ENCODE measurements at places on chromosomes 11 and 22.

GRCh38 chr11:34614344-34615104 is 6.4 kb upstream of the EHF start:
- no peak for DNase-seq

- DNase-seq: no peak
These were observed 12.2 kb downstream of the KCTD17 start for GRCh38 chr22:37063431-37064420.

- no peak for DNase-seq
These were observed 25.4 kb upstream of the GRAMD1B start for GRCh38 chr11:123404676-123405075.

- DNase-seq: no peak
These were observed 8.5 kb upstream of the SCYL1 start for GRCh38 chr11:65516135-65516968.

- no peak for DNase-seq
These were observed 1224.8 kb downstream of the JRKL start for GRCh38 chr11:97614606-97615005.

- no peak for DNase-seq
These were observed 2.3 kb downstream of the CCDC86 start for GRCh38 chr11:60844045-60844869.

- DNase-seq: no peak
These were observed 27.0 kb downstream of the CUL5 start for GRCh38 chr11:108035690-108036089.

- no peak for DNase-seq
These were observed 22.9 kb upstream of the PAFAH1B2 start for GRCh38 chr11:117121176-117121575.

DNA sequence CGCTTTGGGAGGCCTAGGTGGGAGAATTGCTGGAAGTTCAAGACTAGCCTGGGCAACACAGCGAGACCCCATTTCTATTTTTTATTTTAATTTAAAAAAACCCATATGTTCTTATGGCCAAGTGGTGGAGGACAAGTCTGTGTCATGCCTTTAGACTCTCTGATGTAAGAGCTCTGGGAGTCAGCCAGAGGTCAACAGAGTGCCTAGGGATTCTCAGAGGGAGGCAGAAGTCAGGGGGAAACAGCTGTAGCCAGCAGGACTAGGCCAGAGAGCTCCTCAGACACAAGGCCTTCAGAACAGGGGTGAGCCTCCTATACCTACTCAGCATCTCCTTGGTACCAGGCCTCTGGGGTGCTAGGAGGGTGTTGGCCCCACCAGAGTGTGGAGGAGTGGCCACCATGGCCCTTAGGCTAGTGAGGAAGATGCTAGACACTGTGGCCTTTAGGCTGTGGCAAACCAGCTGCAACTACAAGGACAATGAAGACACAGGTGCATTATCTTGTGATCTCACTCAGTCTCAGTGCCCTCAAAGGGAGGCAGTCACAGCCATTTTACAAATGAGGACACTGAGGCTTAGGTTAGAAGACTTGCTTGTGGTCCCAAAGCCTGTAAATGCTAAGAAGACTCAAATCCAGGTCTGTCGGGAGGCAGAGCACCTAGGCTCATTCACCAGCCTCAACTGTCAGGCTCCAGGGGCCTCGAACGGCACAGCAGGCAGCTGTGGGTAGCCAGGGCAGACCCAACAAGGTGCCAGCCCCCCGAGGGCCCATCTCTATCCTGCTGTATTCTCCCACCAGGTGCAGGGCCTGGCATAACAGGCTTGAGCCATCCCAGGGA is 5.0 kb downstream of the ZP1 start:
- no peak for DNase-seq

DNA sequence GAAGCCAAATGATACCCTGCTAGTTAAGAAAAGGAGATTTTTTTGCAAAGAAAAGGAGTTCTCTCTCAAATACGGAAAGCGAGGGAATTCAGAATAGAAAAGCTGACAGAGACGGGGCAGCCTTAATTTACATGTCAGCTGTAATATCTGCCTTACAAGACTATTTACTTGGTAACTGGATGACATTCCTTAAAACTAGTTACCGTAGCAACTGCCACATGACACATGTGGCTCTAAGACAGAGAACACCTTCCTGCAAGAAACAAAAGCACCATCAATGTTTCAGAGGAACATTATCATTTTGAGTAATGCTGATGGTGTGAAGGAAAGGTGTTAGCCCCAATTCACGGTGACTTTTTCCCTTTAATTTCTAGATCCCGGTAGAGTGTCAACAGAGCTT is 222.1 kb downstream of the LRRC4C start:
- no peak for DNase-seq

- DNase-seq: no peak
These were observed 699.0 kb downstream of the ETS1 start for GRCh38 chr11:127888386-127888785.

DNA sequence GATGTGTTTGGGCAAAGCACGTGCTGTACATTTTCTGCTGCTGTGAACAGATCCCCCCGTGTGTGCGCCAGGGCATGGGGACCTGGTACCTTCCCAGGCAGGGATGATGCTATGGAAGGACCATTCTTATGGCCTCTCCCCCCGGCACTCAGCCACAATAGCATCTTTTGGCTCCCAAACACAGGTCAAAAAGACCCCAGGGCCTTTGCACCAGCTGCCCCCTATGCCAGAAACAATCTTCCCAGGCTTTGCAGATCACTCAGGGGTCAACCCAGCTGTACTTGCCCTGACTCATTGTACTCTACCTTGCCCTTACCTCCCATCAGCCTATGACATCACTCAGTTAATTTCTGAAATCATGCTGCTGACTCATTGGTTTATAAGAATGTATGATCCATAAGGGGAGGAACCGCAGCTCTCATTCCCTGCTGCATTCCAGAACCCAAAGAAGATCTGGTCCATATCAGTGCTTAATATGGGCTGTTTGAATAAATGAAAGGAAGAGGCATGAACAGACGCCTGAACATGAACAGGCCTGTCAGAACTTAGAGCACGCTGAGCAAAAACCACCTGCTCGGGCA is 100.7 kb downstream of the CELSR1 start:
- no peak for DNase-seq

DNA sequence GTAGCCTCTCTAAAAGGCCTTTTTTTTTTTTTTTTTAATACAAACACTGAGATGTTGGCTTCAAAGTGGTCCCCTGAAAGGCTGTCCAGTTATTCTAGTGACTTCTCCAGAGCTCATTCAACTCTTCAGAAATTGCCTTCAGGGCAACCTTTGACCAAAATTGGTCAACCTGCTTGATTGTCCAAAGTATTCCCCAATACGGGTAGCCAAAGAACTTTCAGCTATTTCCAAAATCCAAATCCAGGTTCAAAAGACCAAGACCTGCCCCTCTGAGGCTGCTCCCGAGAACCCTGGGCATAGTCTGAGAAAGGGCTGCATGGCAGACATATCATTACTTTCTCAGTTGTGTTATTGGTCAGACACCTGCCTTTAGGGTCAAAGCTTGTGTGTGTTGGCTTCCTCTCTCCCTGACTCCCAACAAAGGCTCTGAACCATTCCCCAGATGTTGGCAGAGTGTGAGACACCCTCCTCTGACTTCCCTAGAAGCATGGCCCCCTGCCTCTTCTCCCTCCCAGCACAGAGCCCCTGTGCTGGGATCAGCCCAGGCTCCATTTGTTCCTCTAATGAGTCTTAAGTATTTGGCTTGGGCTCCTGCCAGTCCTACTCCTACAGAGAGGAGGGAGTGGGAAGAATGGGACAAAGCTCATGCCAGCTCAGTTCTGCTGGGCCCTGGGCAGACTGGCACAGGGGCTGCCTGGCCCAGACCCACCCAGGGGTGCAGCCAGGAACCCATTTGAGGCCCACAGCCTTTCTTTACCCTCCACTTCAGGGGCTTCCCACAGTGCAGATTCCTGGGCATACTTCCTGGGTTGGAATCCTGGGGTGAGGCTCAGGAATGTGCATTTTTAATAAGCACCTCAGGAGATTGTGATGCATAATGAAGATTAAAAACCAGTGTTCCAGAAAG is 30.3 kb downstream of the TNKS1BP1 start:
- no peak for DNase-seq

GRCh38 chr11:118757876-118758399 is 33.0 kb downstream of the DDX6 start:
- no peak for DNase-seq

GRCh38 chr11:112247201-112247600 is 13.5 kb downstream of the PLET1 start:
- no peak for DNase-seq

DNA sequence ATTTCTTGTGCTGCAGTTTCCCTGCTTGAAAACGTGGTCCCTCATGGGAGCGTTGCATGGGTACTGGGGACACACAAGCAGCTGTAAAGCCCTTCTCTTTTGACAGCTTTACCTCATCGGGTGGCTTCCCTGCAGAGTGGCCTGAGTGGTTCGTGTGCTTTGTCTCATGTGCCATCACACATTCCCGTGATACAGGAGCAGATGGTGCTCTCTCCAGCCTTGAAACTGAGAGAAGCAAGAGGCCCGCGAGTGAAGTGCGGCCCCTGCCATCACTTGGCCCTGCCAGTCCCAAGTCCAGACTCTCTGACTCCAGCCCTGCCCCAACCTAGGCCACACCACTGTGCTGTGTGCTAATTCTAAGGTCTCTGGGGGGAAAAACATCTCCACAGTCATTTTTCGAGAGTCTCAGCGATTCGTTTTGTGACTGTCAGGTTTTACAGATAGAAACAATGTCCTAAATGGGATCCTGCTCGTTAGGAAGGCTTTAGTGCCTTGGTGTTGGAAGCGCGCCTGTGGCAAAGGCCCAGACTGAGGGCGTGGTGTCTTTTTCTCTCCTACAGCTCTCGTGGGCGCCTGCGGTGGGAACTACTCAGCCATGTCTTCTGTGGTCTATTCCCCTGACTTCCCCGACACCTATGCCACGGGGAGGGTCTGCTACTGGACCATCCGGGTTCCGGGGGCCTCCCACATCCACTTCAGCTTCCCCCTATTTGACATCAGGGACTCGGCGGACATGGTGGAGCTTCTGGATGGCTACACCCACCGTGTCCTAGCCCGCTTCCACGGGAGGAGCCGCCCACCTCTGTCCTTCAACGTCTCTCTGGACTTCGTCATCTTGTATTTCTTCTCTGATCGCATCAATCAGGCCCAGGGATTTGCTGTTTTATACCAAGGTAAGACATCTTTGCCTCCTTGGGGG is 64.2 kb downstream of the KREMEN1 start:
- no peak for DNase-seq

GRCh38 chr22:49010070-49010863 is 817.4 kb downstream of the BRD1 start:
- DNase-seq: no peak

GRCh38 chr11:102882389-102883024 is 7.7 kb upstream of the MMP12 start:
- DNase-seq: no peak

- DNase-seq: no peak
These were observed 321.1 kb upstream of the PLET1 start for GRCh38 chr11:112581747-112582146.

GRCh38 chr11:7604331-7604955 is 68.9 kb downstream of the CYB5R2 start:
- DNase-seq: no peak

DNA sequence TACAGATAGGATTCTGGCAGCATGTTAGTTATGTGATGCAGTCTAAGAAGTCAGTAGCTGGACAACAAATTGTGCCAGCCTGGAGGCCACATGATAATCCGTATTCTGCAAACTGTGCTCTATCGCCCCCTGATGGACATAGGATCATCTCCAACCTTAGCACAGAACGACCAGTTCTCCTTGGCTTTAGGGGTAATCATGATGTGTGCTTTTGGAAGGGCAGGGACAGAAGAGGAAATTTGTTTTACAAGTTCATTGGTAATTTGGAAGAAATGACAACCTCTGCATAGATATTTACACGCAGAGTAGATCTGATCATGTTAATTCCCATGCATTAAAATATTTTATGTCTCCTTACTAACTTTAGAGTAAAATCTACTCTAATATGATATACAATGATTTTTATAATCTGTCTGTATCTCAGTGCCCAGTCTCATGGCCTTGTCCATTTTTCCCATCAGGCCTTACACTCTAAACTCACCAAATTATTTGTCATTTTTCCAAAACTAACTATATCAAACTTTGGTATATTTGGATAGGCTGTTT is 12.1 kb downstream of the OR10D3 start:
- DNase-seq: peak; percentile 27

DNA sequence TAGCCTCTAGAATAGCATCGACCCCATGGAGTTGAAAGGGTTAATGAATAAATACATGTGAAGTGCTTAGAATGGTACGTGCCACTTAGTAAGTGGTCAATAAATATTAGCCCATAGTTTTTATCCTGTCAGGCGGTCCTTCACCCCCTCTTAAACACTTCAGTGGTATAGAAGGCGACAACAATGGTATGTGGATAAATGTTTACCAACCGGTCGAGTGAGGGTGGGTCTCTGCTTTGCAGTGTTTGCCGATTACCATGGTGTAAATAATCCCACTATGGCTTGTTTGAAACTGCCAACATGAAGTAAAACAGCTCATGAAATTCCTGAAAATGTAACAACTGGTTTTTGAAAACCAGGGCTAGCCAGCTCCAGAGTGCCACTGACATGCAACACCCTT is 541.2 kb downstream of the BUD13 start:
- no peak for DNase-seq

DNA sequence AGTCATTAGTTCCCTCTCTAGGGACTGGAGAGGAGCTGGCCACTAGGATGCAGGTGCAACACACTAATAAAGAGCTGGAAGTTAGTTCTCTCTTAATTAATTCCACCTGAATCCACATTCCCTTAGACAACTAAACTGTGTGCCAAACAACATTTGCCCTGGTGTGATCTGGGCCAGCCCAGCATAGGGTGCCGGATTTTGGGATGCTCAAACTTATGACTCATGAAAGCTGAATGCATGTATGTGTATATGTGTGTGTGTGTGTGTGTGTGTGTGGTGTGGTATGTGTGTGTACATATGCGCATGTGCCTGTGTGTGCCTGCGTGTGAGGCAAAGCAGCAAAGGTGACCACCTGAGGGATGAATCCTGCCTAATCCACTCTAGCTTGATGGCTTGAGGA is 110.7 kb downstream of the EHF start:
- DNase-seq: no peak

- no peak for DNase-seq
These were observed 255.1 kb downstream of the CADM1 start for GRCh38 chr11:115249061-115249578.

DNA sequence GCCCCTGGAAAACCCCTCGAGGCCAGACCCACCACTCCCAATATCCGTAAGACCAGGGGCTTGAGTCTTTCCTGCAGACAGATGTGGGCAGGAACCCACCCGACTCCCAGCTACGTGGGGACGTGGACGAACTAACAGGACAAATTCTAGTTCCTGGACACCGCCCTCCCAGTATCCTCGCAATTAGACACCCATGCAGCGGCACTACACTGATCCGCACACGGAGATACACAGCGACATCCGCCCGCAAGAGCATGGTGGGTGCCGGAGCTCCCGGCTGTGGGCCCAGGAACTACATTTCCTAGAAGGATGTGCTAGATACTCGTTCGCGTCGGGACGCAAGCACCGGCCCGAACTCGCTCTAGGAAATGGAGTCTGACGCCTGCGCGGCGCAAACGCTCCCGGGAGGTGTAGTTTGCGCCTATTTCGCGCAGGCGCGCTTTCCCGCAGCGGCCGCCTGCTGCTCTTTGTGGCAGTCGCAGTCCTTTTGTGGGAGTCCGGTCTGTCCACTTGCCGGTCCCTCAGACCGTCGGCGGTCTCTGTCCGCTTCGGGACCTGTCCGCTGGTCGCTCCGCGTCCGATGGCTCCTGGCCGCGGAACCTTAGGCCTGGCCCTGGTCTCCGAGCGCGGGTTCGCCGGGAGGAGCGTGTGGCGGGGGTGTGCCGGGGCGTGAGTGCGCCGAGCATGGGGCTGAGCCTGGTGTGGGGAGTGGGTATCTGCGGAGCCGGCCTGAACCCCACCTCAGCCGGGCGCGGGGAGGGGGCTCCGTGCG is at the start of gene ZNF74:
Gene ZNF74, plus strand, starts transcription at position 447 of the 772 bp plus-strand sequence. CDS start 478 bp downstream, outside the sequence.
- peak; percentile 27 for DNase-seq

- DNase-seq: no peak
These were observed 10.0 kb downstream of the PPM1F start for GRCh38 chr22:21942407-21943343.
